ENCODE measurements at places on chromosomes 6 and 20. TPM values are rescaled to one million over a fixed set of nuclear protein-coding genes. Genes with fewer than 3 reads are reported as not detected.

KHDC1 gene
- 1.3 TPM for total RNA-seq

- peaks cover 92% of the 10 kb centered on the region for H3K36me3 ChIP-seq
- no peaks in the 10 kb centered on the region for H3K4me1 ChIP-seq
- H3K27me3 ChIP-seq = no peaks in the 10 kb centered on the region
- no peak overlapping the region for H3K4me3 ChIP-seq
- no peak overlapping the region for H3K27ac ChIP-seq
- DNase-seq = no peak
Measured at GRCh38 chr20:33852626-33853506, 41.7 kb downstream of the CHMP4B start.

- DNase-seq = no peak
- H3K4me3 ChIP-seq = no peak overlapping the region
- H3K36me3 ChIP-seq = peaks cover 90% of the 10 kb centered on the region
- H3K27ac ChIP-seq = no peak overlapping the region
- H3K27me3 ChIP-seq = no peaks in the 10 kb centered on the region
Measured at GRCh38 chr6:166467436-166468000, 84.8 kb upstream of the MPC1 start.

GRCh38 chr20:50337521-50338466 is 147.2 kb downstream of the CEBPB start:
- DNase-seq = no peak
- peaks cover 17% of the 10 kb centered on the region for H3K4me1 ChIP-seq
- no peaks in the 10 kb centered on the region for H3K36me3 ChIP-seq
- peak overlapping the region; percentile 80 for H3K27ac ChIP-seq

DNA sequence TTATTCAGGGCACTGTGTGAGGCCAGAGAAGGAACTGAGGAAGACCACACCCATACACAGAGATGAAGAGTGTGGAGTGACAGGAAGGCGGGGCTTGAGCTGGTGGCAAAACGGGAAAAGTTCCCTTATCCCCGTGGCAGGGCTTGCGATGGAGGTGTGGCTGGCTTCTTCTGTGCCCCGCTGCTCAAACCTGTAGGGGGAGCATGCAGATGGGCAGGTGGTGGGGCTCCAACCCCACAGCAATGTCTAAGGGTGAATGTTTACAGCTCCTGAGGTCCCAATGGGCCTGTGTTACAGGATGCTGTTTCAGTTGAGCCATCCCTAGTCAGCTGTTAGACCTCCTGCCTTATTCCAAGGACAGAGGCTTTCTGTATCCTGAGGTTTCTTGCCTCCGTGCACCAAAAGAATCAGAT is 105.9 kb downstream of the LY86 start:
- no peaks in the 10 kb centered on the region for H3K36me3 ChIP-seq
- H3K27me3 ChIP-seq = no peaks in the 10 kb centered on the region
- no peak overlapping the region for H3K4me3 ChIP-seq
- H3K4me1 ChIP-seq = peaks cover 43% of the 10 kb centered on the region

DNA sequence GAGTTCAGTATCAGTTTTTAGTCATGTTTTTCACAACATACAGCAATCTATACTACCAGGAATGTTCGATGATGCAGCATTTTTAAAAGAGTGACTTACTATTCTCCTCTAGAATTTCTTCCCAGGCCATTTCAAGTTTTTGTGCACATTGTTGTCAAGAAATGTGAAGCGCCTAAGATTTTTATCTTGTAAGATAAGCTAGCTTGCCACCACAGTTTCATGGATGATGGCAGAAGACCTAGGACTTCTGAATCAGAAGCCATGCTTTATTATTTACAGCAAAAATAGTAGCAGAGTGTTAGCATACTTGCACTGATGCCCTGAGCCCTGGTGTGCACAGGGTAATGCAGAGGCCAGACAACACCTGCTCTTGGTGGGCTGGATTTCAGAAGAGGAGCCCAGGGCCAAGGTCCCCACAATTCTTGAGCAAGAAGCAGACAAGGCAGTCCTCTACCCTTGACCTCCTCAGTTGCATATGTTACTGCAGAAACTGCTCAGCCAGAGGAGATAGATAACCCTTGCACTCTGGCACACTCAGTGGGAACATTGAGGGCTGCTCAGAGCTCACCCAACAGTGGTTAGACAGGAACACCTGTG is 99.2 kb downstream of the QKI start:
- no peak overlapping the region for H3K27ac ChIP-seq
- no peaks in the 10 kb centered on the region for H3K36me3 ChIP-seq
- H3K4me1 ChIP-seq = peaks cover 9% of the 10 kb centered on the region
- no peaks in the 10 kb centered on the region for H3K27me3 ChIP-seq
- no peak overlapping the region for H3K4me3 ChIP-seq

DNA sequence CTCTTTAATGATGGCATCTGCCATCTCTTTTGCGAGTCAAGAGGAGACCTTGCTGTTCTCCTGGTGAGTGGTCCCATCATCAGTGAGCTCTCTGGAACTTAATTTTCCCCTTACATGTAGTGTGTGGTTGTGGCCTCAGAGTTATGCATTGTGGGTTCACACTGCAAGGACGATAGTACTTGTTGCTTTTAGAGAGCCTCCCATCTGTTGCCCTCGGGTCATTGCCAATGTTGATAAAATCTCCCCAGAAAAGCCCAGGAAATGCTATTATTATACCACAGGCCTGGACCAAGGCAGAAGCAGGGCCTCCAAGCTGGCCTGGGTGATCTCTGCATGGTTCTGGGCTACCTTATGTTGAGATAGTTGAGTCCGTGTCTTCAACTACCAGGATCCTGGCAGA is 241.6 kb downstream of the BMP7 start:
- no peak overlapping the region for H3K27ac ChIP-seq
- DNase-seq = no peak
- H3K4me1 ChIP-seq = no peaks in the 10 kb centered on the region
- no peak overlapping the region for H3K4me3 ChIP-seq
- H3K36me3 ChIP-seq = no peaks in the 10 kb centered on the region

PRDM13 gene
- not detected for total RNA-seq

ADGRF5 gene
- 273 TPM for total RNA-seq

SULF2 gene
- 15.0 TPM for total RNA-seq

FAM184A gene
- 49.4 TPM for total RNA-seq

KCNK16 gene
- total RNA-seq = not detected

GRCh38 chr20:64065974-64066343 is 3.0 kb downstream of the TCEA2 start:
- H3K4me1 ChIP-seq = peaks cover 24% of the 10 kb centered on the region
- DNase-seq = peak; percentile 46
- no peaks in the 10 kb centered on the region for H3K36me3 ChIP-seq
- H3K27me3 ChIP-seq = no peaks in the 10 kb centered on the region
- no peak overlapping the region for H3K27ac ChIP-seq
- no peak overlapping the region for H3K4me3 ChIP-seq

DNA sequence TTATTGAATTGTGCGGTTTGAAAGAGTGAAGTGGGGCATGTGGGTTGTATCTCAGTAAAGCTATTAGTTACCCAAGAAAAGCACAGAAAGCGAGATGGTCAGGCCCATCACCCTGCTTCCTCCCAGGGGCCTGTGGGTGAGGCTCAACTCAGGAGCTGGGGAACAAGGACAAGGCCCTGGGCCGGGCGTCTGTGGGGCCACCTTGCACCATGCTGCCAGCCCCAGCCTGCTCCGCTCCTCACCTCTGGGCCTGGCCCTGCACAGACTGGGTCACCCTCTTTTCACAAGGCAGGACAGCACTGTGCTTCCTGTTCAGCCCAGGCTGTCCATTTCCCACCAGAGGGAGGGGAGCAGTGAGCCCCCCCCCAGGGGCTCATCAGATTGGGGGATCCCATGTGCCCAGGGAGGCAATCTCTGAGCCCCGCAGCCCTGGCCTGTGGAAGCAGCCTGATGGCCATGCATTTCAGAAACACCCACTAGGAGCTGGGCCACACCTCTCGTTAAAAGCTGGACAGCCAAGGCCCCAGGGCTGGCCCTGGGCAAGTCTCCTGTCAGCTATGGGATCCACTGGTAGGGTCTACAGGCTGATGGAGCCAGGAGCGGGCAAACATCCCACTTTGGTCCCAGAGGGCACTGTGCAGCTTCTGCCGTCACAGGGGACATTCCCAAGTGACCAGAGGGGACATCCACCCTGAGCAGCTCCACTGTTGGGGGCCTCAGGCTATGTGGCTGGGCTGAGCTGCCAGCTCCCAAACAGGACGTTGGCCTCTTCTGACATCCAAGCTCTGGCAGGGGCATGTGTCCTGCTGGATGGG is 55.9 kb downstream of the YTHDF1 start:
- H3K27ac ChIP-seq = no peak overlapping the region
- H3K4me3 ChIP-seq = no peak overlapping the region
- no peak for DNase-seq
- H3K36me3 ChIP-seq = no peaks in the 10 kb centered on the region
- no peaks in the 10 kb centered on the region for H3K4me1 ChIP-seq

DNA sequence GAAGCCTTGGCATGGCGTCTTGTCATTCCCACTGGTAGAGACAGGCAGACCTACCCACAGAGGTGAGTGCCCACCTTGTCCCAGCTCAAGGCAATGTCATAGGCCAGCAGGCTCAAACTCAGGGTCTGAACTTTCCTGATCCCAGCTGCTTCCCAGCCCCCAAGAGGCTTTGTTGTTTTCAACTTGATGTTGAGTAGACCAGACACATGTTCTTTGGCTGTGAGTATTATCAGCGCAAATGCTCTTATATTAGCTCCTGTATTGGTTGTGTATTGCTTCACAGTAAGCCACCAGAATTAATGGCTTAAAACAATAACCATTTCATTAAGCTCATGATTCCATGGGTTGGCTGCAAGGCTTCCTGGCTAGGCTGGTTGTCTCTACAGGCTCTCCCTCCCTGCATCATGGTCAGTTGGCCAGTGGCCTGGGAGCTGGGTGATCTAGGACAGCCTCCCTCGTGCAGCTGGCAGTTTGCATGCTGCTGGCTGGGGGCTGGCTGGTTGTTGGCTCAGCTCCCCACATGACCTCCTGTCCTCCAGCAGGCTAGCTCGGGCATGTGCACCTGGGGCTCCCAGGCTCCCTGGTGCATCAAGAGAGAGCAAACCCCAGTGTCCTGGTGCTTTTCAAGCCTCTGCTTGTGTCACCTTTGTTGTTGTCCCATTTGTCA is 21.6 kb downstream of the TOX2 start:
- no peaks in the 10 kb centered on the region for H3K27me3 ChIP-seq
- H3K36me3 ChIP-seq = no peaks in the 10 kb centered on the region
- DNase-seq = no peak
- H3K27ac ChIP-seq = no peak overlapping the region
- peaks cover 39% of the 10 kb centered on the region for H3K4me1 ChIP-seq

ESF1 gene
- total RNA-seq = 12.5 TPM

MATN4 gene
- not detected for total RNA-seq

- H3K4me3 ChIP-seq = no peak within 1 kb of the TSS
- peak within 1 kb of the TSS; percentile 70 for H3K27ac ChIP-seq
- no peaks in the 10 kb centered on the region for H3K36me3 ChIP-seq
- peaks cover 7% of the 10 kb centered on the region for H3K4me1 ChIP-seq
- peak; percentile 46 for DNase-seq
Measured at GRCh38 chr6:24935366-24936152, at the start of gene RIPOR2. RIPOR2 (minus strand) TSS chr6:24935960; CDS start chr6:24935898, 62 bp downstream.

LRRC73 gene
- total RNA-seq = 3.1 TPM

GFOD1 gene
- 24.3 TPM for total RNA-seq

DNA sequence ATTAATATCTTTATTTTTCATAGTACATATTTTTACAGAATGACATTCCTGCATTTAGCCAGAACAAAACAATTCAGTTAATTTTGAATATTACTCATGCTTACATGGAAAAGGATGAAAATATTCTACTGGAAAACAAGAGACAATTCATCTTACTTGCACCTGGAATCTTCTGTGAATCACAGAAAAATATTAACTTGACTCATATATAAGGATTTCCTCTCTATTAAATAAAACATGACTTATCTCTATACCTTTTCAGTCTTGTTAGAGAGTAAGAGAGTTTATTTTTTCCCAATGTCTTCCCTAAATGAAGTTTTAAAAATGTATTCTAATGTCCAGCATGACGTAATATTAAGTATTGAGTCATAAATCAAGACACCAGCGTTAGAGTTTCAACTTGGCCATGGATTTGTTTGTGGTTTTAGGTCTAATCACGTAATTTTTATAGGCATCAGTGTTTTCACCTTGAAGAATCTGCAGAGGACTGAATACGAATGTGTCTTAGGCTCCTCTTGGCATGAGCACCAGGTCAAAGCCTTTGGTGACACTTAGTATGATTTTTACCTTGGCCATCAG is 445.1 kb upstream of the JAG1 start:
- no peaks in the 10 kb centered on the region for H3K27me3 ChIP-seq
- H3K36me3 ChIP-seq = no peaks in the 10 kb centered on the region
- no peak overlapping the region for H3K4me3 ChIP-seq
- H3K27ac ChIP-seq = no peak overlapping the region
- DNase-seq = no peak

SLPI gene
- 7,285 TPM for total RNA-seq

- no peaks in the 10 kb centered on the region for H3K36me3 ChIP-seq
- DNase-seq = no peak
- no peak overlapping the region for H3K4me3 ChIP-seq
- no peak overlapping the region for H3K27ac ChIP-seq
Measured at GRCh38 chr20:44092551-44093248, 94.3 kb downstream of the JPH2 start.

CST4 gene
- total RNA-seq = not detected

- no peaks in the 10 kb centered on the region for H3K36me3 ChIP-seq
- H3K4me1 ChIP-seq = peaks cover 3% of the 10 kb centered on the region
- H3K27me3 ChIP-seq = no peaks in the 10 kb centered on the region
- no peak for DNase-seq
Measured at GRCh38 chr6:45984788-45985425, 30.8 kb downstream of the CLIC5 start.

DNA sequence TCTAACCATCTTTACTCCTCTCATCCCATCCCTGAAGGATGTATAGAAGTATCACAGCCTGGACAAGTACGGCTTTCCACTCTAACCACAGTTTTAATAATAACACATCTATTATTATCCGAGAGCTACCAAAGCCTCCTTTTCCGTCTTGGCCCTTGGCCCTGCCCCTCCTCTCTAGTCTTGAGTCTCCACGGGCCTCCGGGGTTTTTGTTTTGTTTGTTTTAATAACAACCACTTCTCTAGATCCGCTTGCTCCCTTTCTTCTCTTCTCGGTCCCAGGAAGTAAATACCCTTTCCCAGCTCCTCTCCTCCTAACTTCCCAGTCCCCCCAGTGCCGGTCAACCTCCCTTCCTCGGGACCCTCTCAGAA is 661 bp downstream of the LCA5 start:
- no peaks in the 10 kb centered on the region for H3K36me3 ChIP-seq
- peak overlapping the region; percentile 93 for H3K27ac ChIP-seq
- H3K4me1 ChIP-seq = peaks cover 9% of the 10 kb centered on the region
- H3K27me3 ChIP-seq = no peaks in the 10 kb centered on the region
- DNase-seq = peak; percentile 34

TFAP2A gene
- 2.1 TPM for total RNA-seq

- DNase-seq = no peak
- H3K4me1 ChIP-seq = no peaks in the 10 kb centered on the region
- no peak overlapping the region for H3K27ac ChIP-seq
- no peaks in the 10 kb centered on the region for H3K27me3 ChIP-seq
Measured at GRCh38 chr6:34773916-34774315, 16.6 kb downstream of the SNRPC start.

VWA7 gene
- 6.2 TPM for total RNA-seq

Measured in upper lobe of left lung (tissue), 6 donors.